Trophoblast cell (in vitro differentiated cells and primary cell): ENCODE measurements at places on chromosomes 11 and 22.
A peak's percentile ranks its signal among the peaks of the same experiment; 100 is the strongest.

GRCh38 chr11:117239295-117239694 lies 6.8 kb downstream of the RNF214 start:
- no peaks in the 10 kb centered on the region for H3K4me1 ChIP-seq
- no peak overlapping the region for H3K27ac ChIP-seq
- DNase-seq, result peak; percentile 39
- no peak overlapping the region for H3K4me3 ChIP-seq
- H3K36me3 ChIP-seq, result peaks cover 18% of the 10 kb centered on the region

DNA sequence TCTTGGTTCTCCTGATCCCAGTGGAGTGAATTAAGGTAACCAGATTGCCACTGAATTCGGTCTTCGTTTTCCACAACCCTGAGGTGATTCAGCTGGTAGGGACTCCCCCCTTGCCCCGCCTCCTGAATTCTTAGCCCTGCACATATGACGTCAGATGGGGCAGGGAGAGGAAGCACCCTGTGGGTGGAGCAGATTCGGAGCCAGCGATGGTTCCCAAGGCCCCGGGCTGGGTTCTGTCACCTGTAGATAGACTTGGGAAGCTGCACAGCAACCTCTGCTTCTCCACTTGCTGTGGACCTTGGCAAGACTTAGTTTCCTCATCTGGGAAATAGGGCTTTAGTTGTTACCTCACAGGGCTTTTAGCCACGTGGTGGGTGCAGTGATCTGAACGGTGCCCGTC lies 67.8 kb downstream of the CTTN start:
- H3K4me1 ChIP-seq, result no peaks in the 10 kb centered on the region
- DNase-seq, result peak; percentile 59
- no peaks in the 10 kb centered on the region for H3K27me3 ChIP-seq
- H3K4me3 ChIP-seq, result no peak overlapping the region
- H3K36me3 ChIP-seq, result no peaks in the 10 kb centered on the region
- H3K27ac ChIP-seq, result no peak overlapping the region

GRCh38 chr22:20435436-20436306 lies 2.0 kb downstream of the SCARF2 start:
- peaks cover 5% of the 10 kb centered on the region for H3K36me3 ChIP-seq
- no peak overlapping the region for H3K27ac ChIP-seq
- H3K27me3 ChIP-seq, result peaks cover 18% of the 10 kb centered on the region
- no peak for DNase-seq

DNA sequence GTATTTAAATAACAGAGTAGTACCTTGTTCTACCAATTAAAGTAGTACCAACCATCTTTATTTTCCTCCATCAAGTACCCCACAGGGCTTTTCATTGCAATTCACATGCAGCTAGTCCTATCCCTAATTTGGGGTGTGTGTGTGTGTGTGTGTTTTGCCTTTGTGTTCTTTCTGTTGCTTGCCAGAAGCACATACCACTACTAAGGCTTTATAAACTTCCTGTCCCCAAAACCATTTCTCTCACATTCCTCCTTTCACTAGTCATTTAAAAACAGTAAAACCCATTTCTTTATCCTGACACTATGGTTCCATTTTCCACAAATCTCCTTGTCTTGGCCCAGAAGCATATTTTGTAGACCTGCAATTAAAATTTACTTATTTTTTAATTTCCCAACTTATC lies 54.6 kb downstream of the SLC36A4 start:
- no peaks in the 10 kb centered on the region for H3K27me3 ChIP-seq
- H3K36me3 ChIP-seq, result no peaks in the 10 kb centered on the region
- no peak for DNase-seq
- no peak overlapping the region for H3K4me3 ChIP-seq
- H3K4me1 ChIP-seq, result no peaks in the 10 kb centered on the region
- no peak overlapping the region for H3K27ac ChIP-seq

GRCh38 chr11:57155838-57156607 lies 25.7 kb upstream of the LRRC55 start:
- peak overlapping the region; percentile 38 for H3K27ac ChIP-seq
- H3K4me1 ChIP-seq, result peaks cover 5% of the 10 kb centered on the region
- peak; percentile 73 for DNase-seq
- H3K27me3 ChIP-seq, result no peaks in the 10 kb centered on the region

GRCh38 chr11:35983981-35984380 lies 40.1 kb downstream of the LDLRAD3 start:
- no peak for DNase-seq
- H3K27ac ChIP-seq, result no peak overlapping the region
- no peaks in the 10 kb centered on the region for H3K36me3 ChIP-seq
- no peaks in the 10 kb centered on the region for H3K27me3 ChIP-seq

DNA sequence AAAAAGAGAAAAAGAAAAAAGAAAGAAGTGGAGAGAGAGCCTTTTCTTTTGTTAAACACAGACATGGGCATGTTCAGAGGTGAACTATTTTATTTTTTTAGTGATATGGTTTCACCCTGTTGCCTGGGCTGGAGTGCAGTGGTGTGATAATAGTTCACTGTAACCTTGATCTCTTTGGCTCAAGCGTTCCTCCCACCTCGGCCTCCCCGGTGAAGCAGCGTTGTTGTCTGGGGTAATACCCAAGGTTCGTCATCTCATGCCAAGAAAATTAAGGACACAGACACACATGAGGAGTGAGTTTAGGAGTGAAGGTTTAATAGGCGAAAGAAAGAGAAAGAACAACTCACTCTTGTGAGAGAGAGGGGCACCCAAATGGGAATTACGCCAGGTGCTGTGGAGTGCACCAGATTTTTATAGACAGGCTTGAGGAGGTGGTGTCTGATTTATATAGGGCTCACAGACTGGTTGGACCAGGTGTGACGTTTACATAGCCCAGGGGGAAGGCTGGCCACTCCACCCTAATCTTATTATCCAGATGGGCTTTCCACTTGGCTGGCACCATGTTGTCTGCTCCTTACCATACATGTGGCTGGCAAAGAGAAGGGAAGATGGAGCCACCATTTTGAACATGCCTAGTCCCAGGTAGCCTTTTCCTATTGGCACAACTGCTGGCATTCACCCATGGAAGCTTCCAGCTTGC lies 42.3 kb downstream of the GRAMD1B start:
- no peak overlapping the region for H3K4me3 ChIP-seq
- H3K27ac ChIP-seq, result no peak overlapping the region
- peak; percentile 46 for DNase-seq
- H3K27me3 ChIP-seq, result no peaks in the 10 kb centered on the region
- H3K36me3 ChIP-seq, result no peaks in the 10 kb centered on the region

DNA sequence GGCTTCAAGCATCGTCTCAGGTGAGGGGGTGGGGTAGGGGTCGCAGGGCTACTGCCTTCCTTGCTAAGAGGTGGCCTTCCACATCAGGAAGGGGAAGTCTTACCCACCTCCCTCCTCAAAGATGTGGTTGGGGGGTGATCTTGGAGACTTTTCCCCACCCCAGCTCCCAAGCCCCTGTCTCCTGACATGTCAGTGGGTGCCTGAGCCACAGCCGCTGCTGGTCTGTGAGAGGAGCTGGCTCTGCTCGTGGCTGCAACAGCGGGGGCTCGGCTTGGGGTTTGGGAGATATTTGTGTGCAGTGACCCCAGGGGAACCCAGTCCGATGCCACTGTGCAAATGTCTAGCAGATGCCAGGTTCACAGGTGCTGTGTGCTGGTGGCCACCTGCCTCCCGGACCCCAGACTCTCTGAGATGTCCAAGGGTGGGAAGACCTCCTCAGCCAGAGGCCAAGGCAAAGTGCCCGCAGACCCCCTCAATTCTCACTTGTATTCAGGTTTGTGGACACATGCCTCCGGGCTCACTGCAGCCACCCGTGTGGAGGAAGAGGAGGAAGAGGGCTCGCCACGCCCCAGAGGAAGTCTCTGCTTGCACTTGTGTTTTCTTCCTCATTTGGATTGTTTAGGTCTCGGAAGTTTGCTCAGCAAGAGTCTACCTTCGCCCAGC lies 1.9 kb downstream of the KCNQ1 start:
- H3K36me3 ChIP-seq, result no peaks in the 10 kb centered on the region
- no peaks in the 10 kb centered on the region for H3K4me1 ChIP-seq
- DNase-seq, result no peak
- peaks cover 33% of the 10 kb centered on the region for H3K27me3 ChIP-seq
- H3K27ac ChIP-seq, result no peak overlapping the region

DNA sequence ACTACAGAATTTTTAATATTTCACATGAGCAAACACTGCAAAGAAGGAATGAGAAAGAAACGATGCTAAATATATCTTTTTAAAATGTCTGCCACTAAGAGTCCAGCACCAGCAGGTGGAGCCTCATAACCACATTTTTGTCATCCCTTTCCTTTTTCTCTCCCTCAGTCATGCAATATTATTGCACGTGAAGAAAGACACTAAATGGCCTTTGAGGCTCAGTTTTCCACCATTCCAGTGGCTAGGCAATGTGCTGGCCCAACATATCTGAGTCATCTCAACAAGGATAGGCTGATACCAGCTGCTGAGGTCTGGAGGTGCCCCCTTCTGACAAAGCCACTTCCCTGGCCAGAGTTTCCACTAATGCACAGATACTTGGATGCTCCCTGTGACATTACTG lies 1.8 kb downstream of the ALKBH8 start:
- no peaks in the 10 kb centered on the region for H3K27me3 ChIP-seq
- H3K36me3 ChIP-seq, result peaks cover 2% of the 10 kb centered on the region
- H3K4me3 ChIP-seq, result no peak overlapping the region
- peaks cover 6% of the 10 kb centered on the region for H3K4me1 ChIP-seq

DNA sequence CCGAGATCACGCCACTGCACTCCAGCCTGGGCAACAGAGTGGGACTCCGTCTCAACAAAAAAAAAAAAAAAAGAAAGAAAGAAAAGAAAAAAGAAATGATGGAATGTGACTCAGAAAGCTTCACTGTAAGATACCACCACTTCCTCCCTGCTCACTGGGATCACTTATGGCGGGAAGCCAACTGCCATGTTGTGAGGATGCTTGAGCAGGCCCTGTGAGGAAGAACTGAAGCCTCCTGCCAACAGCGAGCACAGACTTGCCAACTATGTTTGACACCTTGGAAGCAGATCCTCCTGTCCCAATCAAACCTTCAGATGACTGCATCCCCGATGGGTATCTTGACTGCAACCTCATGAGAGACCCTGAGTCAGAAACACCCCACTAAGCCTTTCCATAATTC lies 8.3 kb downstream of the SEC14L6 start:
- no peak for DNase-seq
- no peaks in the 10 kb centered on the region for H3K4me1 ChIP-seq
- no peak overlapping the region for H3K27ac ChIP-seq
- H3K36me3 ChIP-seq, result no peaks in the 10 kb centered on the region
- peaks cover 10% of the 10 kb centered on the region for H3K27me3 ChIP-seq

GRCh38 chr22:47124451-47124881 lies 362.0 kb downstream of the TBC1D22A start:
- H3K36me3 ChIP-seq, result no peaks in the 10 kb centered on the region
- no peaks in the 10 kb centered on the region for H3K27me3 ChIP-seq
- no peak overlapping the region for H3K4me3 ChIP-seq
- no peak for DNase-seq

GRCh38 chr11:115396533-115396932 lies 107.7 kb downstream of the CADM1 start:
- H3K36me3 ChIP-seq, result no peaks in the 10 kb centered on the region
- H3K4me3 ChIP-seq, result no peak overlapping the region
- H3K4me1 ChIP-seq, result no peaks in the 10 kb centered on the region
- H3K27me3 ChIP-seq, result no peaks in the 10 kb centered on the region
- H3K27ac ChIP-seq, result no peak overlapping the region

- H3K4me3 ChIP-seq, result no peak overlapping the region
- H3K27ac ChIP-seq, result no peak overlapping the region
- no peaks in the 10 kb centered on the region for H3K27me3 ChIP-seq
- H3K36me3 ChIP-seq, result no peaks in the 10 kb centered on the region
- no peaks in the 10 kb centered on the region for H3K4me1 ChIP-seq
- no peak for DNase-seq
Observed at GRCh38 chr22:48423481-48423911, 1404.2 kb downstream of the BRD1 start.

DNA sequence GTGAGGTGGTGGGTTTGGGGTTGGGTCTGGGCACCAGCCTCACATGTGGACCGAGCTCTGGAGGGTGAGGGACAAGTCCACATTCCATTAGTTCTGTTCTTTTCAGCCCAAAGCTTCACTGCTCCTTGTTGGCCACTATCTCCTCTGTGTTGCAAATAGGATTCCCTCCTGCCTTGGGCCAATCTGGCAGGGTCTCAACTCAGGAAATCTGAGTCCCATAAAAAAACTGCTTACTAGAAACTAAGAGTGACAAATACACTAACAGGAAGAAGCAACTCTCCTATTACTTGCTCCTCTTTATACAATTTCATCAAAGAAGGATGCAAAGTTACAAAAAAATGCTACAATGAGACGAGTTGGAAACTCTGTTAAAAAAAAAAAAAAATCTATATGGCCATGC lies 66.2 kb upstream of the CSNK1E start:
- H3K4me1 ChIP-seq, result no peaks in the 10 kb centered on the region
- no peak for DNase-seq
- no peak overlapping the region for H3K27ac ChIP-seq
- H3K36me3 ChIP-seq, result peaks cover 10% of the 10 kb centered on the region

GRCh38 chr22:20652582-20652981 lies 121.3 kb upstream of the SERPIND1 start:
- no peak for DNase-seq
- H3K27me3 ChIP-seq, result no peaks in the 10 kb centered on the region

DNA sequence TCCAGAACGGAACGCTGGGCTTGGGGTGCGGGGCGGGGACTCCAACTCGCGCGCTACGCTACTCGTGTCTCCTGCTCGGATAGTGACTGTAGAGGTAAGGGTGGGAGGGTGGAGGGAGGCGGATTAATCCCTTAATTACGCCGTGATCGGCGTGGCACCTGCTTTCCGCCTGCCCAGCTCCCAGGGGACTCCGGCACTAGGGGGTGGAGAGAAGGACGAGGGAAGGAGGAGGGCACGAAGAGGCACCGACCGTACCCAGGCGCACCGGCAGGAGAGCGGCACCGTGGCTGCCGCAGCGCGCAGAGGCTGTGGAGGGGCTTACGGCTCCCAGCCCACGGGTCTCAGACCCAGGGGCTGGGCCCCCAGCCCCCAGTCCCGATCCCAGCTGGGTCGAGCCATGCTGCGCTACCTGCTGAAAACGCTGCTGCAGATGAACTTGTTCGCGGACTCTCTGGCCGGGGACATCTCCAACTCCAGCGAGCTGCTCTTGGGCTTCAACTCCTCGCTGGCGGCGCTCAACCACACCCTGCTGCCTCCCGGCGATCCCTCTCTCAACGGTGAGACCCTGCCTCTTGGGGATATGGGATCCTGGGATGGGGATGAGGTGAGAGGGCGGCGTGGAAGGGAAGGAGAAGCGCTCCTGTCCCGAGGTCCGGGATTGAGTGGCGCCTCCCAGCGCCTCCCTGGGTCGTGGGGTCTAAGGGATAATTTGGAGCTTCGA lies at the start of gene ROBO3:
Gene ROBO3 (plus strand): TSS at position 252 of the 721 bp plus-strand sequence. CDS start 146 bp downstream, at position 398.
- H3K4me1 ChIP-seq, result no peaks in the 10 kb centered on the region
- peaks cover 81% of the 10 kb centered on the region for H3K27me3 ChIP-seq
- H3K4me3 ChIP-seq, result no peak within 1 kb of the TSS
- no peak within 1 kb of the TSS for H3K27ac ChIP-seq
- no peaks in the 10 kb centered on the region for H3K36me3 ChIP-seq
- no peak for DNase-seq

GRCh38 chr11:46275964-46276641 lies 1.4 kb upstream of the CREB3L1 start:
- no peak overlapping the region for H3K4me3 ChIP-seq
- peaks cover 20% of the 10 kb centered on the region for H3K4me1 ChIP-seq
- no peak overlapping the region for H3K27ac ChIP-seq
- H3K36me3 ChIP-seq, result no peaks in the 10 kb centered on the region
